ENCODE measurements at places on chromosomes 7 and 10.

- DNase-seq = no peak
Observed at GRCh38 chr7:43868181-43868580, 1.1 kb downstream of the MRPS24 start.

DNA sequence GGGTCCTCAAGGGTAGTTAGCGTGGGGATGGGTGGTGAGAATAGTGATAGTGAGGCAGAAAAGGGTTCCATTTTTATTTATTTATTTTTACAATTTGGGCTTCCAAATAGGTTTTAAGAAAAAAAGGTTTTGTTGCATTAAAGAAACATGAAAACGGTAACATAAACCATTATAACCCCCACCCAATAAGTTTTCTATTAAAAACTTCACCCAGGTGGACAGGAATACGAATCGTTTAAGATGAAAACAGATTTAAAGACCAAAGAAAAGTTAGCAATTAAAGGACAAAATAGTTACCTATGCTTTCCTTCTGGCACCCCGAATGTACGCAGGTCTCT lies 78.7 kb downstream of the ZFAND4 start:
- no peak for DNase-seq

DNA sequence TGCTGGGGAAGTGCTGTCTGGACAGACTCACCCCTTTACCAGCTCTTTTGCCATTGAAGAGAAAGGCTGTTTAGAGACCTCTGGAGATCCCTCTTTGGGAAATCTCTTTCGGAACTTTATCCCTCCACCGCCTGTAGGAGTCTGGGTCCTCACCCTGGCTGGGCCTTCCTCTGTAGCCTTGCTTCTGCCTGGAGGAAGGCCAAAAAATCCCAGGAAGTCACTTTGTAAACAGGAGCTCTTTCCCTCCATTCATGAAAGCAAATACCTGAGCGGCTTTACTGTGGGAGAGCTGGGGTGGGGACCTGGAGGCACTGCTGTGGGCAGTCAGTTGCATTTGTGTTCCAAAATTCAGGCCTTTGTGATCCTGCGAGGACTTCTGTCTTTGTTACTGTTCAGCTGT lies 126.2 kb downstream of the KLF6 start:
- no peak for DNase-seq

GRCh38 chr10:5206799-5207198 lies 10.2 kb downstream of the AKR1C4 start:
- DNase-seq = no peak

- no peak for DNase-seq
Observed at GRCh38 chr10:66931949-66932343, 6.1 kb downstream of the LRRTM3 start.

- no peak for DNase-seq
Observed at GRCh38 chr10:96840841-96841518, 8.9 kb downstream of the LCOR start.

GRCh38 chr10:14700546-14700945 lies 74.2 kb downstream of the FAM107B start:
- DNase-seq = no peak

GRCh38 chr10:132710746-132711612 lies 75.0 kb downstream of the NKX6-2 start:
- DNase-seq = no peak

GRCh38 chr10:31536302-31536701 lies 217.3 kb downstream of the ZEB1 start:
- DNase-seq = no peak

DNA sequence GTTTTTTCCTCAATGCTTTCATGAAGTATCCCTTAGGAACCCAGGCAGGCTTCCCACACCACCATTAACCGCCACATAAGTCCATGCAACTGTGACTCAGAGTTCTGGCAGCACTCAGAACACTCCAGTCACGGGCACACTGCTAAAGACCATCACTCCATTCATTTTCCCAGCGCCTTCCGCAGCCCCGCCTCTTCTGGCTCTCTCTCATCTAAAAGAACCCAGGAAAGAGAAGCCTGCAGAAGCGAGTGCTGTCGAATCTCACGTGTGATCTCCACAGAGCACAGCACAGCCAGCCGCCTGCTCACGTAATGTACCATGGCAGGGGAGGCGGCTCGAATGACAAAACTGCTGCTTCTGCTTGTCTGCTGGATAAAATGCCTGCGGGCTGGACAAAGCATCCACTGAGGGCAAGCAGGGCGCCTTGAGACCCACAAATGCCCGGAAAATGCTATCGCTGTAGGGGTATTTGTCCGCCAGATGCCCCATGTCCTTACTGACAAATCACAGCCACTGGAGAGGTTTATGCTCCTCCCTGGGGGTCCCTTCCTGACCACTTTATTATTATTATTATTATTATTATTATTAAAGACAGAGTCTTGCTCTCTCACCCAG lies 1.8 kb downstream of the PSMG3 start:
- DNase-seq = no peak

- DNase-seq = no peak
Observed at GRCh38 chr10:128916383-128916782, 550.7 kb upstream of the MGMT start.

- peak; percentile 76 for DNase-seq
Observed at GRCh38 chr7:105439174-105439893, 50.6 kb upstream of the SRPK2 start.

Data from AG04449 (cell line).